BJ (cell line): ENCODE measurements at places on chromosomes 5 and 9.
A peak's percentile ranks its signal among the peaks of the same experiment; 100 is the strongest.

DNA sequence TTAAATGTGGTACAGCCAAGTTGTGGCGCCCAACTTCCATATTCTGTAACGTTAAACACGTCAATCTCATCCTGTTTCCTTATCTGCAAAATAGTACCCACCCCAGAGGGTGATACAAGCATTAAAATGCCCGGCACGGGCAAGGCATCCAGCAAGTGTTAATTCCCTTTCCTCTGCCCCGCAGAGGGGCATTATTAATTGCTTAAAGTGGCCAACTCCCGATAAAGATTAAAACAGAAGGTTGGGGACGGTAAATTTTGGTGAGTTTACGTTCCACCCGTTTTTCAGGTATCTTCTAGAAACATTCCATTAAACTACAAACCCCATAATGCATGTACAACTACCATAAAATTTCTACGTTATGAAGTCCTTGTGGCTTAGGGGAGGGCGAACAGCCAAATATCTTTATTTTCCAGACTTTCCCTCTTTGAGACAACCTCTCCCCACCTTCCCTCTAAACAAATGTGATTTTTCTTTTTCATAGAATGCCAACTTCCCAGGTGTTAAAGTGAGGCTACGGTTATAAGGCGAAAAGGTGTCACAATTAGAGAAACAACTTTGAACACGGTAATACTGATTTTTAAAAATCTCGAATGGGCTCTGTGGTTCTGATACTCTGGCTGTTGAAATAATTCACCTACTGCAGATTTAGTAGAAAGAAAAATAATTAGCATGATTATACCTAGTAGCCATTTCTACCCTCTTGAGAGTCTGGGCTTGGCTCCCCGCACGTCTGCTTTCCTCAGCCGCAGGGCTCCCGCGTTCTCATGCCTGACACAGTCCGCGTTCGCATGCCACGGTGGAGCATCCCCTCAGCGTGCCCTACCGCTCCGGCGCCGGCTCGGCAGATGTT is 1.2 kb upstream of the GPBP1 start:
- DNase-seq = no peak

- no peak for DNase-seq
Observed at GRCh38 chr5:76404223-76405211, 1.4 kb downstream of the IQGAP2 start.

DNA sequence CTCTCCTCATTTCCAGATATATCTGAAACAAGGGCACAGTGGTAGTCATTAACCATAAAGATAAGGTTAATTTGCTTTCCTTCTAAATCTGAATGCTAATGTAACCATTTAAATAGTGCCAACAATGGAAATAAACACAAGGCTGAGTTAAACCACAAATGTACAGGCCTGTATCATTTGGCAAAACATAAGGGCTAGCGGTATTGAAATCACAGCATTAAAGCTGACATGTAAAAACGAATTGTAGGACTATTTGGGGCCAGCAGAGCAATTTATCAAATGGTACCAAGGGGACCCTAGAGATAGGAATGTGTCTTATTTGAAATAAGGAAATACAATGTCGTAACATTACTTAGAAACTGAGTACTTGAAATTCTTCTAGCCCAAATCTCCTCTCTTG is 247.5 kb upstream of the RPS23 start:
- DNase-seq = no peak

- no peak for DNase-seq
Observed at GRCh38 chr5:53073348-53073747, 36.2 kb downstream of the MOCS2 start.

- DNase-seq = no peak
Observed at GRCh38 chr9:15578714-15579113, 25.9 kb downstream of the CCDC171 start.

- DNase-seq = no peak
Observed at GRCh38 chr5:74243634-74244033, 396.9 kb downstream of the ENC1 start.

DNA sequence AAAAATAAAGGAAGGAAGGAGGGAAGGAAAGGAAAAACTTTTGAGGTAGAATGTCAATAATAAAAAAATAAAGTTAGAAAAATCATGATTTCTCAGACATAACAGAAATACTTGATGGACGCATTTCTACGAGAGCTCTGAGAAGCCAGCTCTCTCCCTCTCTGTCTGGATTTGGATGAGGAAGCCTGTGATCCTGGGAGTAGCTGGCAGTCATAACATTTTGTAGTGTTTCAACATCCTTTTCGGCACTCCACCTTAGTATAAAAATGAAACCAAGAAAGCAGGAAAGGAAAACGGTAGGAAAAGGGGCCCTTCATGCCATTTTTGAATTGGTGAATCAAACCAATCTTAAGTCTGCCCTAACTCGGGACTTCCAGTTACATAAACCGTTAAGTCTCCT is 321.3 kb downstream of the EPB41L4A start:
- no peak for DNase-seq

DNA sequence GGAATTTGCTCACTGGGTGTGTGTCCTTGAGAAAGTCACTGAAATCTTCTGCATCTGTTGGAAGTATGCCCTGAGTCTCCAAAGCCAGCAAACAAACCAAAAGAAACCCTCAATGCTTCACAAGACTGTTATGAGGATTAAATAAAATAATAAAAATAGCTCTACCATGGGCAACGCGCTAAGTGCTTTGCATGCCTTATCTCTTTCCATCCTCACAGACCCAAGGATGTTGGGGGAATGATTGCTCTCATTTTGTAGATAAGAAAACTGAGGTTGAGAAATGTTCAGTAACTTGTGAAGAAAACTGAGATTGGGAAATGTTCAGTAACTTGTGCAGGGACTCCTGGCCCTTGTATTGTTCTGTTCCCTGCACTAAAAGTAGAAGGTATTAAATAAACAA is 7.9 kb downstream of the HAND1 start:
- no peak for DNase-seq

GRCh38 chr9:126069400-126069955 is 257.2 kb upstream of the MVB12B start:
- DNase-seq = no peak

GRCh38 chr5:58406394-58406793 is 53.5 kb downstream of the PLK2 start:
- DNase-seq = no peak

- DNase-seq = no peak
Observed at GRCh38 chr5:67066815-67067214, 129.8 kb downstream of the CD180 start.

- DNase-seq = no peak
Observed at GRCh38 chr5:179820483-179821297, at the start of gene SQSTM1. Gene SQSTM1 (plus strand): TSS chr5:179820905. CDS start chr5:179820937, 32 bp downstream.

DNA sequence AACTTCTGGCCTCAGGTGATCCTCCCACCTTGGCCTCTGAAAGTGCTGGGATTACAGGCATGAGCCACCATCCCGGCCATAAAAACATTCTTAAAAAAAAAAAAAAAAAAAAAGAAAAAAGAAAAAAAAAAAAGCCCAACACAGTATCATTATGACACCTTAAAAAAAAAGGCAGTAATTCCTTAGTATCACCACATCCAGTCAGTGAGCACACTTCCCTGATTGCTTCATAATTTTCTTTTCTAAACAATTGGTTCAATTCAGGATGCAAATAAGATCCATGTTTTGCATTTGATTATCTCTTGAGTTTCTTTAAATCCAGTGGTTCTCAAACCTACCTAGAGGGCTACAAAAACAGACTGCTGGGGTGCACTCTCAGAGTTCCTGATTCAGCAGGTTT is 182.5 kb downstream of the CDK5RAP2 start:
- no peak for DNase-seq

GRCh38 chr9:13267743-13268142 is 11.7 kb downstream of the MPDZ start:
- peak; percentile 44 for DNase-seq

GRCh38 chr5:19322716-19323485 is 665.1 kb downstream of the CDH18 start:
- DNase-seq = no peak

- DNase-seq = peak; percentile 30
Observed at GRCh38 chr9:91945277-91946085, 4.5 kb downstream of the ROR2 start.

DNA sequence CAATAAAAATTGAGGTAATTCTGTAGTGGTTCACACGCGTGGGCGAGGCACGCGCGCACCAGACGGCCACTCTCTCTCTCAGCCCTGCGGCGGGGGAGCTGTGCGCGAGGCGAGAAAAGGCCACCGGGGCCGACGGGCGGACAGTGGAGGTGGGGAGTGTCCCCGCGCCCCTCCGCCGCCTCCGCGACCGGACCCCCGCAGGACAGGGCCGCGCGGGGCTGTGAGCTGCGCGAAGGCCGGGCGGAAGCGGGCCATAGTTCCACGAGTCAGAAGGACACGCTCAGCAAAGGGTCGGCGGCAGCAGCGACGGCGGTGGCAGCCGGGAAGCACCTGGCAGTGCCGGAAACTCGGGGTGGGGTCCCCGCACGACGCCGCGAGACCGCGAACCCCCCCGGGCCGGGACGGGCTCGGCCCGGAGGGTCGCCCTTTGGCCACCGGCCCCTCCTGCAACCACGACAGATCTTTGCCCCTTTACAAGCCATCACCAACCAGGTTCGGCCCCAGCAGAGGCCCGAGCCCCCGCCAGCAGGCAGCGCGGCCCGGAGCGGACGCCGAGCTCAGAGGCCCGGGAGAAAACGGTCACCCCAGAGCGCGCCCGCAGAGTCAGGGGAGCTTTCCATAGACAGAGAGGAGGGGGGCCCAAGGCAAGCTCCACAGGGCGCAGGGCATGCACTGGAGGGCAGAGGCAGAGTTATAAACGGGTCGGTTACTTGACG is 60.9 kb downstream of the ZNF354C start:
- DNase-seq = no peak

DNA sequence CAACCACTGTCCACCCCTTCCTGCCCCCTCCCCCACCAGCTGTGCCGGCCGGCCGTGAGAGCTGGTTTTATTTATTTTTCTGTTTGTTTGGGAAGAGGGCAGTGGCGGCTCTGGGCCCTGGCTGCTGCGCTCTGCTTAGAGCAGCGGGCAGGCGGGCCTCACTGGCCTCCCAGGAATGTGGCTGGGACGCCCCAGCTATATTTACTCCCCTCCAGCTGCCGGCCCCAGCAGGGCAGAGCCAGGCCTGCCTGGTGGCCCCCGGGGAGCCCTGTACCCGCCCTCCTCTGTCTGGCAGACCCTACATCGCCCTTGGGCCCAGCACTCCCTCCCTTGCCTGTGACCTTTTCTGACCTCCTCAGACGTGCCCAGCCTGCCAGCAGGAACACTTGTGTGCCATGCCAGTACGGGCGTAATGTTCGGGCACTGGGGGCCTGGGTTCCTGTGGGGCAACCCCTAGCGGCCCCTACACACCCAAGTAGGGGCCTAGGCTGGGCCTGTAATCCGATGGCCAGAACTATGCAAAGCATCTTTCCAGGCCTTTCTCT is 7.7 kb downstream of the CXXC5 start:
- no peak for DNase-seq

- no peak for DNase-seq
Observed at GRCh38 chr9:33202552-33203201, 35.5 kb upstream of the B4GALT1 start.

GRCh38 chr9:13088720-13089427 is 190.6 kb downstream of the MPDZ start:
- DNase-seq = no peak

DNA sequence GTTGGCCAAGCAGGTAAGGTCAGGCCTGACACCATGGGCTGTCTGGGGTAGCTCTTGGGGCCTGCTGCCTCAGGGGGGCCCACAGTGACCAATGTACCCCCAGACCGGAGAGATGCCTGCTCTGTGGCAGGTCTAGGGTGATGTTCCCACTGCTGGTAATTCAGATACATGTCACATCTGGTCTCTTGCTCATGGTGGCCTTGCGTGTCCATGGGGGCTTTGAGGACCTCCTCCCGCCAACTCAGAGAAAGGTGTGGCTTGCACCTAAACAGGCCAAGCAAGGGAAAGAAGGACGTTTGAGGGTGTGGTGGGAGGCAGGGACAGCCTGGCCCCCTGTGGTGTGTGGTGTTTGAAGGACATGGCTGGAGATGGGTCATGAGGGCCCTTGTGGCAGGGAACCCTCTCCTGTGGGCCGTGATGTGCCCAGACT is 75.2 kb downstream of the PHF2 start:
- no peak for DNase-seq

DNA sequence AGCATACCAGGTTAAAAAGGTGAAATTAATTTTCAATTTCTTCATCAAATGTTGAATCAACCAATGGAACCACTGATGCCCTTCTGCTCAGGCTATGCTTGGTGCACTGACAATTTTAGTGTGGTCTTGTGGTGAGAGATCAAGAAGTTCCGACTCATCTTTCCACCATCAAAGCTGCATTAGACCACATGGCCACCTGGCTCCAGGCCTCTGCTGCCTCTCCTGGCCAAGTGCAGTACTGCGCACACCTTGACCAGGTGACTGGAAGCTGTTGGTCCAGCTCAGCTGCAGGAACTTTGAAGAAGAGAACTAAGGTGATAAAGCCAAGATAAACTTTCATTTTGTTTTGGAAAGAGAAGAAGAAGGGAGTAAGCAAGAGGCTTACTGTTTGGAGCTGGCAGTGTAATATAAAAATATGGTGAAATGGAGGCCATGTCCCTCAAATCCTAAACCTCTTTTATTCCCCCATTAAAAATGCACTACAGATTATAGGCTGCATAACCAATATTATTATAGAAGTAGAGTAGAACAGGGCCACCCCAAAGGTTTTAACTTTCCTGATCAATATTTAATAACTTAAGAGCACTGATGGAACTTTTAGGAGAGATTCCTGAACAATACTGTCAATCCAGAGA is 315.5 kb upstream of the C9orf72 start:
- DNase-seq = no peak

DNA sequence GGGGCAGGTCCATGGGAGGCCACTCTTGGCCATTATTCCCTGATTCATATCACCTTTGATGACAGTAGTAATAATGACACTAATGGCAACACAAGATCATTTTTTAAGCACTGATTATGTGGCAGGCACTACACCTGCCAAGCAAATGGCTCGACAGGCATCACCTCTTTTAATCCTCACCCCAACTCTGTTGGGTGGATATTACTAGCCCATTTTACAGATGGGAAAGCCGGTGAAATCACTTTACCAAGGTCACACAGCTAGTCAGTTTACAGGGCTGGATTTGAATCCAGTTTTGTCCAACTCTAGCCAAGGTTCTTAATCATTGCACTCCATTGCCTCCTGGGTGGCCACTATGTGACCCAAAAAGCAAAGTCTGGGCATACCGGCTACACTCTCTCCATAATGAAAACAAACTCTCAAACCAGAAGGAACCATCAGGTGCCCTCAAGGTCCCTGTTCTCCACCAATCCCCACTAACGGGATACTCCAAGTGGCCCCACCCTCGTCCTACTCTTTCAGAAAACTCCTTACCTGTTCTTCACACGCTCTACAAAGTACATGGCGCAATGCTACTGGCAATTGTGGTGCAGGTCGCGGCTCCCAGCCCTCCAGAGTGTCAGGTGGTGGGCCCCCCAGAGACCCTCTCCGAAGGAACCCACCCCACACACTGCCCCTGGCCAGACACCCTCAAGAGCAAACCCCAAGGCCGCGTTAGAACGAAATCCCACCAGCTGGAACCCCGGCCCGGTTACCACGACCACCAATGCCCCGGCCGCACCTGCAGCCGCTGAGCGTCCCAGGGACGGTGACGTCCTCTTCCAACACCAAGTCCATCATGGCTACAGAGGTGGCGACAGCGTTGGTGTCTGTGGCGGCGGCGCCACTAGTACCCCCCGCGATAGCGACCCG is 572 bp downstream of the CDK5RAP2 start:
- DNase-seq = no peak

GRCh38 chr5:60437308-60437707 is 262.7 kb downstream of the DEPDC1B start:
- no peak for DNase-seq

- no peak for DNase-seq
Observed at GRCh38 chr5:131795879-131796792, 681 bp downstream of the FNIP1 start.
